ENCODE measurements at places on chromosomes 4 and X.
A peak's percentile ranks its signal among the peaks of the same experiment; 100 is the strongest.

GRCh38 chr4:1794809-1795298 is 1.8 kb downstream of the FGFR3 start:
- DNase-seq, result peak; percentile 5

- no peak for DNase-seq
Observed at GRCh38 chrX:74911494-74911893, 13.8 kb downstream of the NEXMIF start.

DNA sequence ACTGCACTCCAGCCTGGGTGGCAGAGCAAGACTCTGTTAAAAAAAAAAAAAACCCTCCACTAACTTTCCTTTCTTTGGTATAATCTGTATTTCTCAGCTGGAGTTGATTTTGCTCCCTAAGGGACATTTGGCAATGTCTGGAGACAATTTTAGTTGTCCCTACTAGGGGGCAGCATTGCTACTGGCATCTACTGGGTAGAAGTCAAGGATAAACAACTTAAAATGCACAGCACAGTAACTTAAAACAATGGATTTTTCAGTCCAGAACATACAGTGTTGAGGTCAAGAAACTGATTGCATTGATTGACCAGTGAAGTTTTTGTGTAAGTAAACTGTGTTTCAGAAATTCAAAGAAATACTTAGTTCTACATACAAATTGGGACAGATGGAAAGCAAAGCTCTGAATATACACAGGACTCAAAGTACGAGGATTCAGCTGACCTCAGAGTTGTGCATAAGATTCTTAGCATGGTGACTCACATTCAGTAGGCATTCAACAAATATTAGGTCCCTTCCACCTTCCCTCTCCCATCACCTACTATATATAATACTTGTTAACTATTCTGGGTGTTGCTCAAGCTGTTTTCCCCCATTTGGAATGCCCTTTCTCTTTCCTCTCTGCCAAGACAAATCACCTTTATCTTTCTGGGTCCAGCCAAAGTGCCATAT is 8.8 kb downstream of the DDX53 start:
- no peak for DNase-seq

- DNase-seq, result peak; percentile 86
Observed at GRCh38 chrX:119753639-119754257, 4.6 kb upstream of the SOWAHD start.

DNA sequence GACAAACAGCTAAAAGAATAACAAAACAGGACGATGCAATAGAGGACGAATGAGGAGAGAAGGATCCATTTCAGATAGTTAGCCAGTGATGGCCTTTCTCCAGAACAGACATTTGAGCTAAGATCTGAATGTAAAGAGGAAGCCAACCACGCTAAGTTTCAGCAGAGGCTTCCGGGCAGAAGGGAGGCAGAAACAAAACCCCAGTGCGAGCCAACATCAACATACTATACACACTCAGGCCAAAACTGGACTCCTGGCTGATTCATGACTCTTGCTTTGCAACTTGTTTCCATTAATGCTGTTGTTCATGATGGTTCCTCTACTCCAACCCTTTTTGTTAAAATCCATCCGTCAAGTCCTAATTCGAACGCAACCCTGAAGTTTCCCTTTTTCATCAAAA is 730.3 kb downstream of the TRIML1 start:
- DNase-seq, result no peak

- DNase-seq, result no peak
Observed at GRCh38 chr4:124939908-124940307, 227.4 kb upstream of the ANKRD50 start.

DNA sequence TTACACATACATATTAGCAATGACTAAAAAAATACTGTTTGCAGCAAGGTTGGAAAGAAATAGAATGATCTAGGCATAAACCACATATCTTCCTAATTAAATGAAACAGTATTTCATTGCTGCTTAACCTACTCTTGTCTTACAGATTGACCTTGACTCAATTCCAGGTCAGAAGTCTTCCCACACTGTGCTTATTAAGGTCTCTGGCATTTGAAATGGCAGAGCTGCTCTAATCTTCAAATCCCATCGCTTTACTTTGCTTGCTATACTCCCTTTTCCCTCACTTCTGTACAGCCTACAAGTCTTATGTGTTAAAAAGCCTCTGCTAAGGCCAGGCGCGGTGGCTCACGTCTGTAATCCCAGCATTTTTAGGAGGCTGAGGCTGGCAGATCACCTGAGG is 424.5 kb downstream of the RPA4 start:
- DNase-seq, result no peak

DNA sequence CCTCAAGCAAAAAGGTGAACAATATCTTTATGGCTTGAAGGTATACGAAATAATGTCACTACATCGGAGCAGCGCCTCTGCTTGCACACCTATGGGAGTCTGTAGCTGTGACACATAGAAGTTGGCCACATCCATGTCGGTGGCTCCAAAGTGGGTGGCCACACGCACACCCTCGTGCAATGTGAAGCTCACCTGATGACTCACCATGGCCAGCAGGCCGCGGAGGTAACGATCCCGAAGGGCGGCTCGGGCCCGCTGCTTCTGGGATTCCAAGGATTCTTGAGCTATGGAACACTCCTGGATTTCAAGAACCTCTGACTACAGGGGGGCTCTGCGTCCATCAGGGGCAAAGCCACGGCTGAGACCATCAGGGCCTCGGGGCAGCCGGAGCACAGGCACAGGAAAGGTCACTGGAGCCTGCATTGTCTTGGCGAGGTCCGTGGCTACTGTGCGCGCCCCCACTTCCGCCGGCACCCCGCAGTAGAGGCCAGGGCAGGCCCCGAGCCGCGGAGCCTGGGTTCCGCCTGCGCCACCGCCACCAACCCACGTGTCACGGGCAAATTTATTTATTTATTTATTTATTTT is 25.2 kb downstream of the NYX start:
- DNase-seq, result no peak

- no peak for DNase-seq
Observed at GRCh38 chr4:5112333-5113095, 61.2 kb downstream of the STK32B start.

GRCh38 chr4:169933531-169933930 is 92.7 kb downstream of the MFAP3L start:
- no peak for DNase-seq

DNA sequence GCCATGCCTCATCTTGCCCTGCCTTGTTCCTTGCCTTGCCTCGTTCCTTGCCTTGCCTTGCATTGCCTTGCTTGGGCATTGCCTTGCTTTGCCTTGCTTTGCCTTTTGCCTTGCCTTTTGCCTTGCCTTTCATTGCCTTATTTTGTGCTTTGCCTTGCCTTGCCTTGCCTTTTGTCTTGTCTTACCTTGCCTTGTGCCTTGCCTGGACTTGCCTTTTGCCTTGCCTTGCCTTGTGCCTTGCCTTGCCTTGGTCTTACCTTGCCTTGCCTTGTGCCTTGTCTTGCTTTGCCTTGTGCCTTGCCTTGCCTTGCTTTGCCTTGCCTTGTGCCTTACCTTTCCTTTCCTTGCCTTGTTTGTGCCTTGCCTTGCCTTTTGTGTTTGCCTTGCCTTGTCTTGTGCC is 88.2 kb downstream of the TAB3 start:
- DNase-seq, result no peak

GRCh38 chrX:51257490-51257889 is 75.1 kb upstream of the NUDT10 start:
- no peak for DNase-seq

GRCh38 chr4:125277790-125278189 is 37.0 kb upstream of the FAT4 start:
- DNase-seq, result no peak

DNA sequence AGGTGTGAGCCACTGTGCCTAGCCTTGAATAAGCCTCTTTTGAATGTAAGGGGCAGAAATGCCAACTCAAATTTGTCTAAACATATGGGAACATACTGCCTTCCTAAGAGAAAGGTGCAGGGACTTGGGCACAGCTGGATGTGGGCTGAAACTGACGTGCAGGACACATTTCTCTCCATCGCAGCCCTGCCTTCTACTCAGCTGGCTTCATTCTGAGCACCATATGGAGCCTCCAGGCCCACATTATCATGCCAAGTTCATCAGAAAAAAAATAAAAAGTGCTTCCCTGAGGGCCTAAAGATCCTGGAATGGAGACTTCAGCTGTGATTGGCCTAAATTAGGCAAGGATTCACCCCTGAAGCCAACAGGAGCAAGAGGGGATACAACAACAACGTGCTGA is 386.2 kb downstream of the RAB28 start:
- no peak for DNase-seq

DNA sequence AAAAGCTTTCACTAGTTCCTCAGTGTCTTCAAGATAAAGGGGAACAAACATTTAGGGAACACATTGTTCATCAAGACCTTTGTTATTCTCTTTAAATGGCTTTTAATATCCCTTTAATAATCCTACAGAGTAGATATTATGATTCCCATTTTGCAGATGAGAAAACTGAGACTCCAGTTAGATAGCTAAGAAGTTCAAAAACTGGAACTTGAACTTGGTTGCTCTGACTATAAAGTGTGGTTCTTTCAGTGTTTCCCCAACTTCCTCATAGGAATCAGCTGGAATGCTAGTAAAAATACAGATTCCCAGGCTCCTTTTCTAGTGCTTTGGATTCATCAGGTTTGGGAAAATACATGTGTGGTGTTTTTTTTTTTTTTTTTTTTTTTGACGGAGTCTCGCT is 37.7 kb downstream of the DLG3 start:
- DNase-seq, result no peak

GRCh38 chr4:163967263-163967662 is 472.8 kb downstream of the TMA16 start:
- no peak for DNase-seq

DNA sequence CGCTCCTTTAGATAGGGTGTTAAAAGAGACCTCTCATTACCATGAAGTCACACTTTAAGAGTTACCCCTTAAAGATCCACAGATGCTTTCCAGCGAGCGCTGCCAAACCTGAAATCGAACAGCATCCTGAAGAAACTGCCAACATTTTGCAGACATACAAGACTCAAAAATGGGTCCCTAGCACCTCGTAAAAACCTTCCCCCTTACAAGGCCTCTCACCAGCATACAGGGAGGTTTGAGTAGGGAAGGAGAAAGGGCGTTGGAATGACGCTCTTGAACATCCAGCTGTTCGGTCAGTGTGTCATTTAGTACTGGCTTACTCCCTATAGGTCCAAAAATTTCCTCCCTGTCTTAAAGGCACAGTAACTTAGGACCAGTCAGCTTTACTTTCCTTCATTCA is 45.3 kb upstream of the PGRMC1 start:
- DNase-seq, result no peak

GRCh38 chr4:25834411-25835107 is 28.2 kb downstream of the SEL1L3 start:
- no peak for DNase-seq

GRCh38 chrX:16524316-16524715 is 125.6 kb upstream of the S100G start:
- DNase-seq, result no peak

GRCh38 chr4:137572647-137573046 is 40.4 kb upstream of the PCDH18 start:
- DNase-seq, result no peak

DNA sequence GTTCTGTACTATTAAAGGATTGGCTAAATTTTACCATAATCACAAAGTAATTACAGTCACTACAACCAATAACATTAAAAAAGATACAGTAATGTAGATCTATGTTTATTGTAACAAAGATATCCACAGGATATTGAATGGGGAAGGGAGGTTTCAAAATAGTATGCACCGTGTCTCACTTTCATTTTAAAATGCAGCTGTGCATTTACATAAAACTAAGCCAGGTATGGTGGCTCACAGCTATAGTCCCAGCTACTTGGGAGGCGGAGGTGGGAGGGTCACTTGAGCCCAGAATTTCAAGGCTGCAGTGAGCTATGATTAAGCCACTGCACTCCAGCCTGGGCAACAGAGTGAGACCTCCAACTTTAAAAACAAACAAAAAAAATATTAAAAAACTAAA is 8.5 kb downstream of the SRP72 start:
- DNase-seq, result no peak

DNA sequence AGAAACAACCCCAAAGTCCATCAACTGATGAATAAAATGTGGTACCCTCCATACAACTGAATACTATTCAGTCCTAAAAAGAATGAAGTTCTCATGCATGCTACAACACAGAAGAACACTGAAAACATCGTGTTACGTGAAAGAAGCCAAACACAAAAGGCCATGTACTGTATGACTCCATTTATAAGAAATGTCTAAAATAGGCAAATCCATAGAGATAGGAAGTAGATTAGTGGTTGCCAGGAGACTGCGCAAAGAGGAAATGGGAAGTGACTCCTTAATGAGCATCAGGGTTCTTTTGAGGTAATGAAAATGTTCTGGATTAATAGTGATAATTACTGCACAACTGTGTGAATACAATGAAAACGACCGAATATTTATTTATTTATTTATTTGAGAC is 23.4 kb downstream of the FBXW7 start:
- DNase-seq, result no peak

- DNase-seq, result no peak
Observed at GRCh38 chrX:18297251-18297650, 57.2 kb downstream of the SCML2 start.

GRCh38 chr4:14348506-14348905 is 653.8 kb upstream of the CPEB2 start:
- DNase-seq, result no peak

GRCh38 chrX:11412715-11413623 is 119.8 kb downstream of the AMELX start:
- no peak for DNase-seq

GRCh38 chrX:102517326-102517725 is 787 bp upstream of the TMSB15A start:
- DNase-seq, result no peak

DNA sequence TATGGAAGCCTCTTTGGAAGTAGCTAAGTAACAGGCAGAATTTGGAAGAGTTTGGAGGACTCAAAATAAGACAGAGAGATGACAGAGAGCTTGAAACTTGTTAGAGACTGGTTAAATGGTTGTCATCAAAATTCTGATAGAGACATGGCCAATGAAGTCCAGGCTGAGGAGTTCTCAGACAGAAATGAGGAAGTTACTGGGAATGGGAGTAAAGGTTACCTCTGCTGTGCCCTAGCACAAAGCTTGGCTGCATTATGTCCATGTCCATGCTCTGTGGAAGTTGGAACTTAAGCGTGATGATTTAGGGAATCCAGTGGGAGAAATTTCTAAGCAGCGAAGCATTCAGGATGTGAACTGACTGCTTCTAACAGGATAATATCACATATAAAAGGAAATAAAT is 146.2 kb upstream of the NDST4 start:
- no peak for DNase-seq

- DNase-seq, result no peak
Observed at GRCh38 chr4:127229855-127230608, 402.7 kb upstream of the INTU start.

DNA sequence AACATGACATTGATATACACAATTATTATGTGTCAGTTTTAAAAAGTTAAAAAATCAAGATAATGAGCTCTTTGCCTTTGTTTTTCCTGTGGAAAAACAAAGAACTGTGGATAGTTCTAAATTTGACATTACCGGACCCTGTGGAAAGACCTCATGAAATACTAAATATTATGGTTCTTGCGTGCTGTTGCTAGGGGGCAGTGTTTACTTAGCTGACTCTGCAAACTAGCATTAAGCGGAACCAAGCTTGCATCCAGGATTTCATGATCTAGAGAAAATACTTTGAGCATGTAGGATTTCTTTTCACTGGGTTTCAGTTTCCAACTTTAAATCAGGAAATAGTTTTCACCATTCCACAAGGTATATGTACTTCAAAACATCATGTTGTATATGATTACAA is 33.6 kb downstream of the CLCN4 start:
- DNase-seq, result no peak

GRCh38 chrX:38332505-38332904 is 5.2 kb upstream of the RPGR start:
- DNase-seq, result no peak

Data from CD4-positive, alpha-beta T cell treated with Interleukin-10 for 1 hour (primary cell).